ENCODE measurements at places on chromosomes 11 and 22.

GRCh38 chr22:50581950-50582492, 628 bp downstream of the CHKB start:
- DNase-seq: peak; percentile 50

GRCh38 chr11:112179601-112180000, 4.3 kb downstream of the BCO2 start:
- no peak for DNase-seq

- no peak for DNase-seq
Measured at GRCh38 chr11:70407814-70408213, 9.5 kb downstream of the CTTN start.

GRCh38 chr11:91700854-91701253, 523.8 kb upstream of the FAT3 start:
- no peak for DNase-seq

DNA sequence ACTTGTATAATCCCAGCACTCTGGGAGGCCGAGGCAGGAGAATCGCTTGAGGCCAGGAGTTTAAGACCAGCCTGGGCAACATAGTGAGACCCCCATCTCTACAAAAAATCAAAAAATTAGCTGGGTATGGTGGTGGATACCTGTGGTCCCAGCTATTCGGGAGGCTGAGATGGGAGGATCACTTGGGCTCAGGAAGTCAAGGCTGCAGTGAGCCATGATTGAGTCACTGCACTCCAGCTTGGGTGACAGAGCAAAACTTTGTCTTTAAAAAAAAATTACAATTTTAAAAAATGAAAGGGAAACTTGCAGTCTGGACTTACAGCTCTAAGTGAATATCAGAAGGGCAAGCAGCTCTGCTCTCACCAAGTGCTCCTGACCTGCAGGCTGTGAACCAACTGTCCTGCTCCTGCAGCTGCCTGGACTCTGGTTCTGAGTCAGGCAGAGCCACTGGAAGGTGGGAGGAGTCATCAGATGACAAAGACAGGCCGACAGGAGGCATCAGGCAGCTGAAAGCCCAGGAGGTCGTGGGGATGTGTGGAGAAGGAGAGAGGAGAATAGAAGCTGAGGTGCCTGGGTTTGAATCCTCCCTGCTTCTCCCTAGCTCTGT, 9.6 kb downstream of the SMTNL1 start:
- DNase-seq: peak; percentile 49

GRCh38 chr11:3613998-3614741, 27.6 kb downstream of the ART5 start:
- no peak for DNase-seq

DNA sequence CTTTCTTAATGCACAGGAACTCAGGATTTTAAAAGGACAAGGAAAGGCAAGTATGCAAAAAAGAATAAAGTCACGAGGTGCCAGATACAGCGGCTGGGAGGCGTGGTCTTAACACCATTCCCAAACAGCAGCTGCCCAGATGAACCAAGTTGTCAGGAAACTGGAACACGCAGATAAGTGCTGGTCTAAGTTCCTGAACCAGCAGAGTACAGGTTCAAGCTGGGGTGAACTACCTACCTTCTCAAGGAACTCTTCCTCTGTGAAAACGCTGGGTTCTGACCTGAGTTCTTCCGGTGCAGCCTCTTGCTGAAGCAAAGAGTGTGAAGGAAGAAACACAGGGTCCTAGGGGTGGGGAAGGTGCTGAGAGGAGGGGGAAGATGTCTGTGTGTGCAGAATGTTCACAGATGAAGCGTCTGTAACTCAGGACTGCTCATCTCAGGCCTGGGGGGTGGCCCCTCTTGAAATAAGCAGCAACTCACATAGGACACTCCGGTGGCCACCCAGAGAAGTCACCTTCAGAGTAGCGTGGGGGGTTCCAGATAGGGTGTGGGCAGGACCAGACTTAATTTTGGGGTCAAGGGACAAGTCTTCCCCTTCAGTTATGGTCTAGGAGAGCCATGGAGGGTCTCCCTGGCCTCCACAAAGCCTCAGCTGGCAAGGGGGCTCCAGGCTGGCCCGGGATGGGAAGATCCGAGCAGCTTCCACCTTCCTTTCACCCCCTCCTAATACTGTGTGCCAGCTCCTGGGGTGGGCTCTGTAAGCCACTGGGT, 3.2 kb downstream of the TPST2 start:
- DNase-seq: no peak

- no peak for DNase-seq
Measured at GRCh38 chr11:131874070-131874469, 503.7 kb downstream of the NTM start.

- DNase-seq: no peak
Measured at GRCh38 chr22:47779474-47779873, 1017.0 kb downstream of the TBC1D22A start.

DNA sequence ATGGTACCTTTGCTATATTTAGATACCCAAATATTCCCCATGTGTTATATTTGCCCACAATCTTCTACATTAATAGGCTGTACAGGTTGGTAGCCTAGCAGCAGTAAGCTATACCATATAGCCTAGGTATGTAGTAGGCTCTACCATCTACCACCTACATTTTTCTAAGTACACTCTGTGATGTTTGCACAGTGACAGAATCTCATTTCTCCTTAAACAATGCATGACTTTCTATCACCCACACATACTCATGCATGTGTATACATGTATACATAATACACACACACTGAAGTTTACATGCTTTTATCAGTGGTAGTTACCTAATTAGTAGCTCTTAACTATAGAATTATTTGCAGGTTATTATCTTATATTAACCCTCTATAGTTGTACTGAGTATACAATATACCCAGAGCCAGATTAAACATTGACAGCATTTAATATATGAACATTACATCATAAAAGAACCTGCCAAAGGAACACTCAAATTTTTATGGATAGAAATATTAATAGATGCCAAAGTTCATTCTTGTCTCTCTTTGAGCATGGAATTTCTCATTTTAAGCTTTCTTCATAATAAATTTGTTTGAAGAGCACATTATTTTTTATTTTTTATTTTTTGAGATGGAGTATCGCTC, 51.4 kb downstream of the ELP4 start:
- no peak for DNase-seq

DNA sequence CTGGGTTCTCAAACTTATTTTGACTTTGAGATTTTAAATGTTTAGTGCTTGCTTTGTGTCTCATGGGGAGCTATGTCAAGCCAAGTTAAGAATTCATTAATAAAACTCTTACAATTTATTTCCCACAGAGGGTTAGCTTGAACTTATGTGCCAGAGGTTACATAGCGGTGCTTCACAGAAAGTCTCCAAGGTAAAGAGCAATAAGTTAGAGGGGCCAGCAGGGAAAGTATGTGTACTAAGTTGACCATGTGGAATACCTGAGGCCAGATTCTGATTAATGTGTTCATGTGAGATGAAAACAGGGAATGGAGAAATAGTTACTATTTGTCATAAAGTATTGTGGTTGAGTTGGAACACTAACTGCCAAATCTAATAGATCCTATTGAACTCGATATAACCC, 149.3 kb downstream of the TMEM135 start:
- DNase-seq: no peak

GRCh38 chr22:50691521-50691920, 18.9 kb downstream of the SHANK3 start:
- peak; percentile 55 for DNase-seq

DNA sequence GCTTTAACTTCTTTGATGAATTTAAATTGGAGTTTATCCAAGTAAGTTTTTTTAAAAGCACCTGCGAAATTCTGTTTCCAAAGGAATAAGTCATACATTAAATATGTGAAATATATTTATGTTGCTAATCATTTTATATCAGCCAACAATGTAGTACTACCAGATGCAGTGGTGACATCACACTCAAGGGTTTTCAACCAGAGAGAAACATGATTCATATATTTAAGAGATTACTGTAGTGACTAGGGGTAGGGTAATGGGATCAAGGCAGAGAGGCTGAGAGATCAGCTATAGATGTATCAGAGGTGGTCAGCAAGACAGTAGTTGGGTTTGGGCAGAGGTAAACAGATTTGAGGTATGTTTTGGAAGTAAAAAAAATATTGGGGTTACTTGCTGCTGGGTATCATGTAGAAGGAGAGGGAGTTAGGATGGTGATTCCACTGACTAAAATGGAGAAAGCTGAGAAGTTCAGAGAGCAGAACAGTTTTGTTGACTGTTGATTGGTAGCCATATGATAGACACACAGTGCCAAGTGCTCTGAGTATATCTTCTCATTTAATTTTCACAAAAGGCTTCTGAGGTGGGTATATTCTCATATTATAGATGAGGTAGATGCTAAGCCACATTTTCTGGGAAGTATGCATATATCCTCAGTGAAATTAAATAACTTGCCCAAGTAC, 39.4 kb downstream of the CEP57 start:
- DNase-seq: peak; percentile 25

DNA sequence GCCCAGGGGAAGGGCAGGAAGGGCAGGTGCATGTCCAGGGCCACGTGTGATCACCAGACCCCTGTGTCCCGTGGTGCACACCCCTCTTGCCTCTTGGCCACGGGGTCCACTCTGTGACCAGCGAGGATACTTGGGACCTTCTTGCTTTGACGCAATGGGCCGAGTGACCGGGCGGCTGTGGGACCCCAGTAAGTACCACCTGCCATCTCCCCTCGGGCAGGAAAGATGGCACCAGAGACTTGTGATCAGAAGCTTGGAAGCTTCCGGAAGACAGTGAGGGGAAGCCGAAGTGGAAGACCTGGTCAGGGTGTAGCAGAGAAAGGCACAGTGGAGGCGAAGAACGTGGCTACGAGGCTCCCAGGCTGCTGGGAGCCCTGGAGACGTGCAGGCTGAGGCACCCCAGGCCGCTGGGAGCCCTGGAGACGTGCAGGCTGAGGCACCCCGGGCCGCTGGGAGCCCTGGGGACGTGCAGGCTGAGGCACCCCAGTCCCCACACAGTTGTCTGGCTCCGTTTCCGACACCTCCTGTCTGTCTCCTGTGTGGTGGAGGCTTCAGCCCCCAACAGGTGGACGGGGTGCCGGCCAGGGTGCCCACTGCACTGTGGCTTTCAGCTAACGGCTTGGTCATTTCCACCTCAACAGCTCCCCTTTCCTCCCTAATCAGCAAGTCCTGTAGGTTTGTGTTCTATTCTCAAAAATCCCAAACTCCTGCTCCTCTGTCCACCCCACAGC, 663.5 kb downstream of the BRD1 start:
- no peak for DNase-seq

DNA sequence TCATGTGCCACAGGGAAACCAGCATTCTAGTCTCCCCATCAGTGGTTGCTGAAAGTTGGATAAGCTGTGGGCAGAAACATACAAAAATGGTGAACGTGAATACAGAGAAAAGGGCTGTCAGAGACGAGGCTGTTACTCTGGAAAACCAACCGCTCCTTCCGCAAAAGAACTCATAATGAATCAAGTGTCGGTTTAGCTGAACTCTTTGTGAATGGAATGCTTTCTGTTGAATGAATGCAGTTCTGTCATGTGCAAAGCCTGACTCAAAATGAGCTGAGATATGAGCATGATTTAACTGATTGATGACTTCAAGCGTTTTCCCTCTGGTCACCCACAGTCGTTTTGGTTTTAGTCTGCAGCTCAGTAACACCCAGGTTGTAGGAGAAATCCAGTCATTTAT, 298.3 kb downstream of the ETS1 start:
- DNase-seq: peak; percentile 97

GRCh38 chr11:57356268-57356667, 18.1 kb downstream of the P2RX3 start:
- no peak for DNase-seq

- no peak for DNase-seq
Measured at GRCh38 chr11:92702805-92703448, 266.5 kb upstream of the MTNR1B start.

DNA sequence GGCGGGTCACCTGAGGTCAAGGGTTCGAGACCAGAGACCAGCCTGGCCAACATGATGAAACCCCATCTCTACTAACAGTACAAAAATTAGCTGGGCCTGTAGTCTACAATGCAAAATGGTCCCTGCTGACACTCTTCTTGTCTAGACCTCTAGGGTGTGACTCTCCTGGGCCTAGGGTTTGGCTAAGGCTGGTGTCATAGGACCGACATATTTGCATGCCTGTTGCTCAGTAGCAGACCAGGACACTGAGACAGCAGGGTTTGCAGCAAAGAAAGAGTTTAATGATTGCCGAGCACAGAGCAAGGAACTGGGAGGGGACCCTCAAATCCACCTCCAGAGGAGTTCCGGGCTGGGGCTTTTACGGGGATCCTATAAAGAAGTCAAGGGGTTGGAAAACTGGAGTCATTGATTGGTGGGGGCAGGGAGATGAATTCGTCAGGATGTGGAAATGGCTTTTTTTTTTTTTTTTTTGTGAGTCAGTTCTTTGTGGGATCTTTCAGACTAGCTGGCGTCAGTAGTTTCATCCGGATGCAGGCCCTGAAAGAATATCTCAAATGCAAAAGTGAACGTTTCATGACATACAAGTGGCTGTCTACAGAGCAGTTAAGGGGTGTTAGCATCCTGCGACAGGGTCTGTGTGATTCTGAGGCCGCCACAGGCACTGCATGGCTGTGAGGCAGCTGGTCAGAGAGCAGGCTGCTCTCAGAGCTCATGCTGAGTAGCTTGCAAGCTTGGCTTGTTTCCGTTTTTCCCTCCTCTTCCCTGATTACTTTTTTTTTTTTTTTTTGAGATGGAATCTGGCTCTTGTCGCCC, 27.2 kb upstream of the A4GALT start:
- no peak for DNase-seq

GRCh38 chr11:720642-721246, 14.7 kb downstream of the EPS8L2 start:
- DNase-seq: no peak

DNA sequence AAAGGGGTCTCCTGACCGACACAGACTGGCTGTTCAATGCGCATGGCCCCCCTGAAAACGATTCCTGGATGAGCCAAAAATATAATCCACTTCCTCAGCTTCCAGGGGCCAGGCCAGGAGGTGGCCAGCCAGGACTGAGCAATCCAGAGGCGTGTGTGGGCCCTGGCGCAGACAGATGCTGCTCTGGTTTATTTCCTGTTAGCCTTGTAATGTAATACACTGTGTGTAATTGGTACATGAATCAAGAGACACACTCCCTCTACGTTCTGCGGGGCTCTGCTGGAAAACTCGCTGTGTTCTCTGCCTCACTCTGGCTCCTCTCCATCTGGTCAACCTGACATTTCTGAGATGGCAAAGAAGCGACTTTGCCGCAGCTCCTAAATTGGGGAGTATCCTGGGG, 26.3 kb upstream of the ISX start:
- no peak for DNase-seq

GRCh38 chr11:123429913-123430720, at the start of gene GRAMD1B:
Gene GRAMD1B, plus strand, starts transcription at chr11:123430269. Its CDS starts 524 bp downstream, at chr11:123430793.
- DNase-seq: peak; percentile 89

DNA sequence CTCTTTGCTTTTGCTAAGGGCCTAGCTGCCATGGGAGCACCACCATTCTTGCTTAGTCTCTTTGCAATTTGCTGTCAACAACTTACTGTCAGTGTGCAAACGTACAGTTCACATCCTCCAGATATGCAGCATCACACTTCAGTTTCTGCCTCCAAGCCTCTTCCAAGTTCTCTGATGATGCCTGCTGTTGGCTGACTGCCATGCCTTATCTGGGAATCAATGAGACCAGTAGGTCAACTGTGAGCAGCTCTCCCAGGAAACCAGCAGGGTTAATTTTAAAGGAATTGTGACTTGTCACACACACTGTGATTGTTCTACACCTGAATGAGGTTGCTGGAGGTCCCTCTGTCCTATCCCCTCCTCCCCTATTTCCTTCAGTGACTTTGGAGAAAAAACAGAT, 56.0 kb downstream of the COPB1 start:
- no peak for DNase-seq

GRCh38 chr22:25000686-25001085, 48.2 kb downstream of the KIAA1671 start:
- no peak for DNase-seq

GRCh38 chr11:58923300-58923788, 15.9 kb upstream of the GLYATL1 start:
- peak; percentile 53 for DNase-seq
